ENCODE measurements at places on chromosomes 12 and 14.

- DNase-seq, result no peak
Measured at GRCh38 chr14:66101662-66102061, 384.5 kb upstream of the CCDC196 start.

DNA sequence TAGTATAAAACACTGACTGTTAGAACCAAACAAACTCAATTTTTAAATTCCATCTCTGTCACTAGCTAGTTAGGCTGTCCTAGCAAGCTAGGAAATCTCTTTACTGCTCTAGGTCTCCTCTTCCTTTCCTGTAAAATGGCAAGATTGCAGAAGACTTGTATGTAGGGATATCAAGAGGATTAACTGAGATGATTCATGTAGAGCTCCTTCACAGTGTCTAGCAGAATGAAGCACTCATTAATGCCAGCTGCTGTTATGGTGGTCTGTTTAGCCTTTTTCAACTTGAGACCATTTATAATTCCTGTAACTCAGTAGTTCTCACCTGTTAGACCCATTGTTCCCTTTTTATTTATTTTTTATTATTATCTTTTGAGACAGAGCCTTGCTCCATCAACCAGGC is 67.8 kb upstream of the KCNH3 start:
- no peak for DNase-seq

GRCh38 chr12:53709671-53710070 is 17.6 kb downstream of the CALCOCO1 start:
- DNase-seq, result no peak

- no peak for DNase-seq
Measured at GRCh38 chr14:65423982-65424381, 11.5 kb downstream of the FUT8 start.

- DNase-seq, result no peak
Measured at GRCh38 chr14:39307815-39308214, 74.1 kb downstream of the MIA2 start.

DNA sequence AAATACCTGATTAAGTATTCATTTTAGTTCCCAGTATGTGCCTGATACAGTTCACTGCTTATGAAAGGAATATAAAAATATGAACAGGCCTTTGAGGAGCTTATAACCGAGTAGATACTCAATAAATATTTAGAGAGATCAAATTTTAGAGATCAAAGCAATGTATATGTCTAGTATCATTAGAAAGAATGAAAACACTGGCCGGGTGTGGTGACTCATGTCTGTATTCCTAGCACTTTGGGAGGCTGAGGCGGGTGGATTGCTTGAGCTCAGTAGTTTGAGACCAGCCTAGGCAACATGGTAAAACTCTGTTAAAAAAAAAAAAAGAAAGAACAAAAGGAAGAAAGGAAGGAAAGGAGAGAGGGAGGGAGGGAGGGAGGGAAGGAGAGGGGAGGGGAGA is 113.2 kb upstream of the EEA1 start:
- DNase-seq, result no peak

DNA sequence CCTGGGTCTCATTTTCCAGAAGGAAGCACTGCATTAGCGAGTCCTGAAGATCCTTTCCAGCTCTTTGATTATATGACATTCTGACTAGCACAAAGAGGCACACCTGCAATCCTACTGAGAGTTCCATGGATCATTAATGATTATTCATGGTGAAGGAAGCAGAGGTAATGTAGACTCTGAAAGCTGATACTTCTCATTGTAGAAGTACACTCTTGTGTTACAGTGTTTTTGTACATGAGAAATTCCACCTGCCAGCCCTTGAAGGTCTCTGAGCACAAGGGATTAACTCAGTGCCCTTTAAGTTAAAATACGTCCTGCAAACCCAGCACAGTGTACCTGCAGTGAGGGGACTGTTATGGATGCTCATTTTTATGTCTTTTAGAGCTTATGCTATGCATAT is 558.8 kb upstream of the FBXO33 start:
- DNase-seq, result no peak

GRCh38 chr12:85782711-85783110 is 53.5 kb downstream of the RASSF9 start:
- no peak for DNase-seq

GRCh38 chr12:77382096-77382742 is 316.9 kb upstream of the E2F7 start:
- no peak for DNase-seq

GRCh38 chr12:124716208-124717130 is 147.2 kb downstream of the SCARB1 start:
- no peak for DNase-seq

DNA sequence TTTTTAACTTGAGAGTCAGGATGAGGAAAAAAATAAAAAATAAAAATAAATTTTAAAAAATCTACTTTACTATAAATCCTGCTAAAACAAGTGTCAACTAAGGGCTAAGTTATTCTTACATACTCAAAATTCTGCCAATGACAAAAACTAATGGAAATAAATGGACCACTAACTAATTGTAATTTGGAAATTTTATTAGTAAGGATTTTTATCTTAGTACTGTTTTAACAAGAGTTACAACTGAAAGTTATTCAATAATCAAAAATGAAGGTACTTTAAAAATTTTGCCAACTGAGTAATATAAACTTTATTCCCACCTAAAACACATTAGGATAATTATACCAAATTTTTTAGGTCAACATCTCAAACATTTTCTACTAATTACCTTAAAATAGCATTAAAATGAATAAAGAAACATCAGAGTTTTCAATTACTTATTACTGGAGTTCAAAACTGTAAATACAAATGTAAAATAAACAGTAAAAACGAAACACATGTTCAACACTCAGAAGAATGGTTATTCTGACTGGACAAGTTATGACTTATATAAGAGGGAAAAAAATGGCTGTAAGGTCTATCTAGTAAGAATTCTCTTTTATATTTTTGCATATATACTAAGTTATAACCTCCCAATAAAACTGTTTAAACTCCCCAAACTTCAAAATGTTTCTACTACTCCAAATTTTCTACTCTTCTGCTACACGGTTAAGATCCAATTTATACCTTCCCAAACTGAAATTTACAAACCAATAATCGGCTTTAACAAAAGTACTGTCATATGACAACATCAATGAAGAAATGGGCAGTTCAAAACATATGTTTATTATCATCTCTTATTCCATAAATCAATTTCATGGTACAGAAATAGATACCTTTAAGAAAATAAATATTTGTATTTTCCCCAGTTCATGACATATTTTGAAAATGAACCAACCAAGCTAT is 2.7 kb downstream of the HECTD1 start:
- DNase-seq, result no peak
